ENCODE measurements at places on chromosomes 1 and 21.

- DNase-seq, result no peak
These were observed 2.5 kb downstream of the SLAMF6 start for GRCh38 chr1:160520582-160520981.

DNA sequence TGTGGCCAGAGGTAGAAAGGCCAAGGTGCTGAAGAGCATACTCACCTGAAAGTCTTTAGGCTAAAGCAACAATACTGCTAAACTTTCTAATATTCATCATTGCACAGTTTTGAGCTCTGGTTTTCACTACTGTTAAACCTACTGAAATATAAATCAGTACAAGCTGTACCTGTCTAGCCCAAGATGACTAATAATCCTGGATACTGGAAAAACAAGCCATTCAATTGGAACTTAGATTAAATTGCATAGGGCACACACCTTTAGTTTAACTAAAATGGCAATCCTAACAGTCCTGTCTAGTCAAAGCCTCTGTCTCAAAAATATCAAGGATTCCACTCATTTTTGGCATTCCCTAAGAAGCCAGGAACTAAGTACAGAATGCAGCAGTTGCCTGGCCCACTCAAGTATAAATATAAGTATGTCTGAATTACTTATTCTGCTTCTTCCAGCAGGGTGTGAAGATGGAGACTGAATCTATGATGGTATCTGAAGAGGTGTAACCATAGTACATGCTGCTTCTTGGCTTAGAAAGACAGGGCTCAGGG is 3.1 kb downstream of the CHML start:
- no peak for DNase-seq

GRCh38 chr1:160550572-160551034 is 27.5 kb upstream of the SLAMF6 start:
- DNase-seq, result peak; percentile 31

DNA sequence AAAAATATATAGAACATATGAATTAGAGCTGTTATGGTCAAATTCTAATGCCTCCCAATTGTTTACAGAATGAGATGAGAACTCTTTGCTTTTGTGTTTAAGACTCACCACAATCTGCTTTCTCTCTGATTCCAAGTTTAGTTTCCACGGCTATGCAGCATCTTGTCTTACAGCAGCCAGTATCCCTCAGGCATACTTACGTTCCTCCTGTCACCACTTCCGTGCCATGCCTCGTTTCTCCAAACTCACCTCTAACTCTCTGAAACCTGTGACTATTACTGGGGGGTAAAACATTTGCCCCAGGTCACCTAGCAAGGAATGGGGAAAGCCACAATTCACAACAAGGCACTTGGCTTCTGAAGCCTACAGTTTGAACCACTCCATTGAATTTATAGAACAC is 192.8 kb upstream of the NRIP1 start:
- DNase-seq, result no peak

DNA sequence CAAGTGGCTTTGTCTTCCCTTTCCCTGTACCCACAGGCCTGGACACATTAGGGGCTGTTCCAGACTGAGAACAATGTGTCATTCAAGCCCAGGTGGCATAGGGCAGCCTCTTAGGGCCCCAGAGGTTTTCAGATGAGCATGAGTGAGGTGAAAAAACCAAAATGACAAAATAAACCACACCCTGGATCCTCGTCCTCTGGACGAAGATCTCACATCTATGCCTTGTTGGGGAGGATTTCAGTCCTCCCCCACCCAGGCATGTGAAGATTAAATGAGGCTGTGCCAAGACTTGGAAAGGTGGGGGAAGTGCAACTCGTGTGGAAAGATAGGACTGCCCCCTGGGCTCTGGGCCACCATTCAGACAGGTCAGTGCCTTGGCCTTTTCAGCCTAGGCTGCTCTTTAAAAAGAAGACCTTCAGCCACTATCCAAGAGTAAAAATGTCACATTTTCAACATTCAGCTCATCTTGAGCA is 32.8 kb upstream of the IL19 start:
- no peak for DNase-seq

DNA sequence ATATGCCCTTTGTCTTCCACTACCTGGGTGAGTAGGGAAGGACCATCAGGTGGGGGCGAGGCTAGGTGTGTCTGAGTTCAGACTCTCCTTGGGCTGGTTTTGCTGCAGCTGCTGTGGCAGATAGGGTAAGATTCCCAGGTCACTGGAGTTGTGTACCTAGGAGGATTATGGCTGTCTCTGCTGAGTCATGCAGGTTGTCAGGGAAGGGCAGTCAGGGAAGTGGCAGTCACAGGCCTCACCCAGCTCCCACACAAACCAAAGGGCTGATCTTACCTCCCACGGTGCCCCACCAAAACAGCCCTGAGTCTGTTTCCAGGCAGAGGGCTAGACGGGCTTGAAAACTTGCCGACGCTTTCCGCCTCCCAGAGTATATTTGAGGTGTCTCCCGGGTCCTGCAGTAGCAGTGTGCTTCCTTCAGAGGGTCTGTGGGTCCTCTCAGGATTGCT is 201.6 kb upstream of the PLXNA2 start:
- DNase-seq, result no peak

- DNase-seq, result no peak
These were observed 188.0 kb upstream of the C21orf91 start for GRCh38 chr21:18007121-18007520.

DNA sequence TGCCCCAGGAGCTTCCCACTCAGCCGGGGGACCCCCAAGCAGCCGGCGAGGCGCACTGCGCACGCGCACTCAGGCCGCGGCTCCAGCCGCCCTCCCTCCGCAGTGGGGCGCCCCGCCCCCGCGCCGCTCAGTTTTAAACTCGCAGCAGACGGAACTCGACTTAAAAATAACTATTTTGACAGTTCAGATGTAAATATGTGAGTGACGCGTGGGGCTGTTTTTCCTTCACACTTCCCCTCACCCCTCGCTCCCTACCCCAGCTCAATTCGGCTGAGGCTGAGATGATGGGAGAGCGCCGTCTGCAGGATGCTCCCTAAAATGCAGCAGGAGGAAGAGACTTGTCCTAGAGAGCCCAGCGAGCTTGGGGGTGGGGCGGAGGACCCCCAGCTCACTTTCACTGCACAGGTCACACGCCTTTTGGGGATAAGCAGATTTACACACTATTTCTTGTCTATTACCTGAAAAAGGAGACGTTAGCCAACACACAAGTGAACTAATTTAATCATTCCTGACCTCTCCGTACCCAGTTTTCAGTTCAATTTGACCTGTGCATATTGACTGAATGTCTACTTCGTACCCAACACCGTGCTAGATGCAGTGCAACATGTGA is 8.9 kb upstream of the LEMD1 start:
- peak; percentile 22 for DNase-seq

DNA sequence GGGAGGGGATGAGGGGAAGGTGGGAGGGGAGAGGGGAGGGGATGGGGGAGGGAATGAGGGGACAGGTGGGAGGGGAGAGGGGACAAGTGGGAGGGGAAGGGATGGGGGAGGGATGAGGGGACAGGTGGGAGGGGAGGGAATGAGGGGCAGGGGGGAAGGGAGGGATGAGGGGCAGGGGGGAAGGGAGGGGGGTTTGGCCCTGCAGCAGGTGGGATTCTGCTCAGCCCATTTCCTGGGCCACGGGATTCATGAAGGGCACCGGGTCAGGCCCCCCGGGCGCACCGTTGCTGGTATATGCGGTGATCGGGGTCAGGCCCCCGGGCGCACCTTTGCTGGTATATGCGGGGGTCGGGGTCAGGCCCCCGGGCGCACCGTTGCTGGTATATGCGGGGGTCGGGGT is 15.1 kb upstream of the SAMD11 start:
- DNase-seq, result no peak

Measured in activated CD4-positive, alpha-beta T cell treated with anti-CD3 and anti-CD28 coated beads, Interleukin-2, amount 50 U/mL, for 24 hours (primary cell).